ENCODE measurements at places on chromosomes 6 and 20.

- peak; percentile 68 for DNase-seq
Measured at GRCh38 chr6:130365166-130366106, at the start of gene TMEM200A. TSS of gene TMEM200A (plus strand) at chr6:130366017. CDS start at chr6:130440423, 74,406 bp downstream.

GRCh38 chr6:82196161-82196560, 51.4 kb downstream of the IBTK start:
- DNase-seq: no peak

GRCh38 chr20:45110301-45110700, 4.7 kb downstream of the WFDC5 start:
- no peak for DNase-seq

DNA sequence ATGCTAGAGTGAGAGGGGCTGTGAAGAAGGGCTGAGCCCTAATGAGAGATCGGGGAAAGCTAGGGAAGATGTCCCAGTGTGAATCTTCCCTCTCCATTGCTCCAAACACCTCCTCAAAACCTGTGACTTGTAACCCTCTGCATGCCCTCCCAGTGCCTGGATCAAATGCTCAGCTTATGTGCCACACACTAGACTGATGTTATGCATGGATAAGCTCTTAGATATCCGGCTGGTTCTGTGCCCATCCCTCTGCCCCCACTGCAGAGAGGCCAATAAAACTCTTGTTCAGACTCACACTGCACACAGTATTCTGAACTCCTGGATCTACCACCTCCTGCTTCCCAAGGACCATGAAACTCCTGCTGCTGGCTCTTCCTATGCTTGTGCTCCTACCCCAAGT, at the start of gene DEFB118:
Gene DEFB118 (plus strand): TSS at position 301 of the 400 bp plus-strand sequence. CDS start 50 bp downstream, at position 351.
- DNase-seq: no peak

DNA sequence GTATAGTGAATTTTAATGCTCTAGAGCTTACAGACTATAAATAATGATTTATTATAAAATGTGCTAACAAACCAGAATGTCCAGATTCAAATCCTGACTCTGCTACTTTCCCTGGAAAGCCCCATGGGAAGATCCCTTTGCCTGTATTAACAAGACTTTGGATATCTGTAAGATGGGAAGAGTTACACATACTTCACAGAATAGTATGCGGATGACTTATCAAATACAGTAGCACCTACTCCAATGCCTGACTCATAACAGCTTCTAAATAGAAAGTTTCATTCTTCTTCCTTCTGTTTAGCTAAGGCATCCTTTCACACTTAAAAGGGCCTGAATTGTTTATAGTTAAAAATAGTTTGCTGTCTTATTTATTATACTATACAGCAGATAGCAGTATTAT, 166.3 kb downstream of the KCNQ5 start:
- DNase-seq: no peak

DNA sequence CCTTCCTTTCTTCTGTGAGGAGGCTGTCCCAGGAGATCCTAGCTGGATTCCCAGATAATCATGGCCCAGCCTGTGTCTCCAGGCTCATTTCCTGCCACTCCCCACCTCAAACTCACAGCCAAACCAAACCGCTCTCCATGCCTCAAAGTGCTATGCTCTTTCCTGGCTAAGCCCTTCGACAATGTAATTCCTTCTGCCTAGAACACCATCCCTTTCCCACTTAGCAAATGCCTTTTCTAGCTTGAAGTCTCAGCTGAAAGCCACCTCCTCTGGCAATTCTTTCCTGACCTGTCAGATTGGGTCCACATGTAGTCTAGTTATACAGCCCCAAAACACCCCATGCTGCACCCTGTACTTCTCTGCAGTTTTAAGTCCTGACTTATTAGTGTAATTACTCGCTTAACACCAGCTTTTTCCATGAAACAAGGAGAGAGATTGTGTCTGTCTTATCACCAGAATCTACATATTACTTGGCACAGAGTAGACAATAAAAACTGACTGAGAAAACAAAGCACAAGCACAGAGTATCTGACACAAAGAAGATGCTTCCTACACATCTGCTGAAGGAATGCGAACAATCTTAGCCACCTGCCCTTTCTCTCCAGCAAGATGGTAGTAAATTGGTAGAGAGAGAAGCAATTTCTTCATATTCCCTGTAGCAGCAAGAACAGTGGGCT, 5.4 kb downstream of the TRIM26 start:
- no peak for DNase-seq

DNA sequence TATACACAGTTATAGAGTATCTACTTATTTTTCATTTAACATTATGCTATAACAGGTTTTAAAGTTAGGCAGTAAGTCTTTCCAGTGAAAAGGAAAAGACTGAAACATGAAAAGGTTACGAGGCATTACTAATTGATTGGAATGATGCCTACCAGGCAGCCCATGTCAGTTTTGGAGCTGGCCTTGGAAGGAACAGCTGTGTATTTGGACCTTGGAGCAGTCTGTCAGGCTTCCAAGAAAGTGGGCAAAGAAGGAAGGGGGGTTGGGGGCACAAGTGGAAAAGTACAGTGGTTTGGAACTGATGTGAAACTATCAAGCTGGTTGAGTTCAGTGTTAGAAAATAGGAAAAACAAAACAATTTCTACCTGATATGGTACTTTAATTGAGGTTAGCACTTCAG, 41.7 kb downstream of the SLC16A10 start:
- DNase-seq: peak; percentile 26

GRCh38 chr20:25282034-25282781, 34.3 kb downstream of the PYGB start:
- no peak for DNase-seq

DNA sequence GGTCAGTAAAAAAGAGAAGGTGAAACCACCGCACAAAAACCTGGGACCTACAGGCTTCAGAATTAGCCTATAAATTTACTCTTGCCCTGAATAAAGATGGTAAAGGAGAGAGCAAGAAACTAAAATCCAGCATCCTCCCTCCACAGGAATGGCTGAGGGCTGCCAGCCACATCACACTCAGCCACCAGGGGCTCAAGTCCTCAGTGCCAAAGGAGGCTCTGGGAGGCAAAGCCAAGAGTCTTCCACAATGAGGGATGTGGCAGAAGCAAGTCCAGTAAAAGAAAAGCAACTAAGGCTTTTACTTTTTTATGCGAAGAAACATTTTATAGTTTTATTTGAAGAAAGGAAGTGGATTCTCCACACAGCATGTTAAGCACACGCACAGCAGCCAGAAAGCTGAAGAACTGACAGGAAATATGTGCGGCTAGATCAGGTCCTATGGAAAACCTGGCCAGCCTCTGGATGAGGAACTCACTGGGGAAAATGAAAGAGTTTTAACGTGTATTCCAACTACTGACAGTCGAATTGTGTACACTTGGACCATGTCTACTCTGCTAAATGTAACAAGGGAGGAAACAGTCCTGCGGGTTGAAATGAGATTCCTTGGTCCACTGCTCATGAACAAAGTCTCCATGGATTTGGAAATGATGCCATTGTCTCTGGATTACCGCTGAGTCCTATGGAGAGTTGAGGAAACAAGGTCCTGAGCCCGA, 219.4 kb upstream of the SSTR4 start:
- no peak for DNase-seq

DNA sequence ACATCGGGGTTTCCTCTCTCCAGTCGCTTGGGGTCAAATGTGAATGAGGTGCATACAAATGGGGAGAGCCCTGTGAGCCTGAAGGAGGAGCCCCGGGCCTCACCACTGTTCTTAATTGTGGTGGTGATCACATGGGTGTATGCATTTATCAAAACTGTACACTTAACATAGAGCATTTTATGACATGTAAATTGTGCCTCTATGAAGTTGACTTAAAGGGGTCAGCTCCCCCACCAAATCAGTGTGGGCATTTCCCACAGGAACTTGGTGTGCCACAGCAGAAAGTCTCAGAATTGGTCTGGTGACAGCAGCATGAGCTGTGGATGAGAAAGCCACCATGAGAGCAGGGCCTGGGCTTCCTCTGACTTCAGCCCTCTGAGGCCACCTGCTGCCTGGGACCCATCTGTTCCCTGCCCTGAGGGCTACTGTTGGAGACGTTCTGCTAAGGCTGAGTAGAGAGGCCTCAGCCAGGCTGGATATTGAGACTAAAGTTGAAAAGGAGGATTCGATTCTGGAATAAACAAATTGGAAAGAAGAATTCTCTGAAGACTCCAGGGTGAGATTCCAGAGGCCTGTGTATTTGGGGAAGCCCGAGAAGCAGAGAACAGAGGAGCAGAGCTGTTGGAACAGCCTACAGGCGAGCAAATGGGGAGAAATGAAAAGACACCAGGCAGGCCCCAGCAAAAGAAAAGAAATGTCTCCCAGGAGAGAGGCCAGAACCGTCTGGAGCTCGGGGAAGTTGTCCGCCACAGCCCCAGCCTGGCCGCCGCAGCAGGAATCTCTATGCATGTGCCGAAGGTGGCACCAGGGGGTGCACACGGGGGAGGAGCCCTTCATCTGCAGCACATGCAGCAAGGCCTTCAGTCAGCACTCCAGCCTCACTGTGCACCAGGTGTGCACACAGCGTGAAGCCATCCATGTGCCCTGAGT, 37.6 kb upstream of the XRN2 start:
- no peak for DNase-seq

DNA sequence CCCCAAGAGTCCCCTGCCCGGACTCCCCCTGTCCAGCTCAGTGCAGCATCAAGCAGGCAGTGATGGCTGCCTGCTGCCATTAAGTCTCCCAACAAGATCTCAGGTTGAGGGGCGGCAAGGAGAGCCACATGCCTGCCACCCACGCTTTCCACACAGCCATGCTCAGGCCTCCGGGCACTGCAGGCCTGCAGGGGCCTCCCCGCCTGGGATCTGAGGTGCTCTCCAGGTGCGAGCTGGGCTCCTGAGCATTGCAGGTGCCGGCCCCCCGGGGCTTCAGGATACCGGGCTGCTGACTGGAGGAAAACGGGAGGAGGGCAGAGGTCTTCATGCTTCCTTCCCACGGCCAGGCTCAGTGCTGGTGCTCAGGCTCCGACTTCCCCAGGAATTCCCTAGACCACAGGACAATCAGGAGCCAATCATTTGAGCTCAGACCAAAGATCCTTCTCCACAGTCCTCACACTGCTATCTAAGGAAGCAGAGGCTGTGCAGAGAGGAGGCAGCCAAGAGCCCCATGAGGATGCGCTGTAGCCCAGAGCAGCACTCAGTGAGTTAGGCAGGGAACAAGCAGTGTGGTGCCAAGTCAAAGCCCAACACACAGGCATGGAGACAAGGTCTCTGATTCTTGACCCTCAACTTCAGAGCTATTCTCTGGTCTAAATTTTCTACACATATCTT, 52.7 kb downstream of the PYGB start:
- no peak for DNase-seq

- no peak for DNase-seq
Measured at GRCh38 chr6:104623052-104623690, 236.5 kb downstream of the HACE1 start.

DNA sequence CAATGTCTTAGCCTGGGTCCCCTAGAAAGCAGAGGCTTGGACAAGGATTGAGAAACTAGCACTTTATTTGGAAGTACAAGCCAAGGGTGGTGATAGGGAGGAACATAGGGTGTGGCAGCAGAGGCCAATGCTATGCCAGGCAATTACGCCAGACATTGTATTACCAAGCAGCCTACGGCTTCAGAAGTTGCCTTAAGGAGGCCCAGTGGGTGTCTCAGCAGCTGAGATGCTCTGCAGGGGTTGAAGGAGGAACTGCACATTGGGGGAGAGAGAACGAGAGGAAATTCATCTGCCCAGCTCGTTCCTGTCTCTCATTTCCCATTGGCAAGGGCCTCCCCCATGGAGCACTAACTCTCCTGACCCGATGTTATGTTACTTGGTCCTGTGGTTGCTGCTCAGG, 859 bp downstream of the C20orf202 start:
- DNase-seq: no peak

DNA sequence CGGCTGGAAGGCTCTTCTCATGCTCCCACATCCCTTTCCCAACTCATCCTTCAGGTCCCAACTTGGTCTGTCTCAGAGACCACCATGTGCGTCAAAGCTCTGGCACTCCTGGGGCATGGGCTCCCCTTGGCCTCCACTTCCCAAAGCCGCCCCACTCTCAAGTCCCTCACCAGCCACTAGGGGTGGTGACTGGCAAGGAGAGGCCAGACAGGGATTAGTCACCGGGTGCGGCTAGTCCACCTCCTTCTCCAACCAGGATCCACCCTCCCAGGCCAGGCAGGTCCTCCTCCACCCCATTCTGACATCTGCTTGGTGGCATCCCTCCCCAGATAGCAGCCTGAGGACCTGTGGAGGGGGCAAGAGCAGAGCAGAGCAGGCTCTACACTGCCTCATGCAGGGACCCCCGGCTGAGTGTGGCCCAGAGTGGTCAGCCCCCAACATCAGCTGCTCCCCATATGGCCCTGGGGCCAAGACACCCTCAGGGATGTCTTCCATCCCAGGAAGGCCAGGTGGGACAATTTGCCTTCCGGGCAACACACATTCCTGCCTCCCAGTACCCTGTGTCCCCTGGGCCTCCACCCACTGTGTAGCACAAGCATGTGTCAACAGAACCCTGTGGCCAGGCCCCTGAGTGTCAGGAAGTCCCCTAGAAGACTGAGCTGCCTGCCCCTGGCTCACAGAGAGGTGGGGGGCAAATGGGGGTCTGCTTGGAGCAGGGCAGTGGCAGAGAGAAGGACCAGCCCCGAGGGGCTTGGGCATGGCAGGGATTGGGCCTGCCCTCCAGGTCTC, 29.2 kb downstream of the YTHDF1 start:
- no peak for DNase-seq

DNA sequence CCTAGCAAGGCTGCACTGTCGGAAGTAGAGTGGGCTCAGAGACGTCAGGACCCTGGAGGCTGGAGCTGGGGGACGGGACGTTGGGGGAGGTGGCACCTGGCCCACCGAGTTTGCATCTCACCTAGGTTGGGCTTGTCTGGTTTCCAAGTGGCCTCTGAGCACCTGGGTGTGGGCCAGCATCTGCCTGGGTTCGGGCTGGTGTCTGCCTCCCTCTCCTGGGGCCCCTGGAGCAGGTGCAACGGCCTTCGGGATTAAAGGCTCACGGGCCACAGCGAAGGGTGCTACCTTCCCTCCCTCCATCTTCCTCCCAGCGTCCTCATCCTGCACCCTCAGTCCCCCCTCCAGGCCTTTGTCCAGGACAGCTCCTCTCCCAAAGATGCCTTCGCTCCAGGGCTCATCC, 6.0 kb downstream of the HRH3 start:
- DNase-seq: no peak

GRCh38 chr20:60528141-60528540, 569.9 kb downstream of the CDH26 start:
- DNase-seq: no peak

GRCh38 chr6:36578030-36578429, 16.1 kb upstream of the SRSF3 start:
- no peak for DNase-seq

DNA sequence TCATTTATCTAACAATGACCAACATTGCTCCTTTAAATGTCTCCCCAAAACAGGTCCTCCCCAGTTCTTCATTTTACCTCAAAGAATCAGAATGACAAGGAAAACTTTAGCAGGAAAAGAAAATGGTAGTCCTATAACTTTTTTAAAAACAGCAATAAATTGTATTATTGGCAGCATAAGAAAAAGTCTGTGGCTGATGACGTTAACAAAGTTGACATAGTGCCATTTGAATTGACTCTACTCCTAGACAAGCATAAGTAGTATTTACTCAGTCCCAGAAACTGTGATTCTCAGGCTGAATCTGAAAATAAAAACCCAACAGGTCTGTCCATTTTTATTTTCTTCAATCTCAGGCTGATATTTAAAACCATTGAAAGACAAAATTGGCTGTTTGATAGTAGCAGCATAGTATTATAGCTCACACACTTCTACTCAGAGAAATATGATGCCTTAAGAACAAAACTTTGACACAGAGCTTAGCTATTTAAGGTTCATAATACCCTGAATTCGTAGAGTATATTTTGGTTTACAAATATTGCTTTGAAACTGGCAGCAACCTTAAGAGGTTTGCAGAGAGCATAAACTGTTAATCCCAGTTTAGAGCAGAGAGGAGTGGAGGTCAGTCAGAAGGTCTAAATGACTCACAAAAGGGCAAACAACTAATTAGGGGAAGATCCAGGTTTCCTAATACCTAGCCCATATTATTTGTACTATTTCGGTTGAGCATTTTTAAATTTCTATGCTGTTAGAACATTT, 35.0 kb upstream of the TENT5A start:
- DNase-seq: no peak

Data from right lung (tissue), 10 donors.